ENCODE measurements at places on chromosomes 5 and 9.

DNA sequence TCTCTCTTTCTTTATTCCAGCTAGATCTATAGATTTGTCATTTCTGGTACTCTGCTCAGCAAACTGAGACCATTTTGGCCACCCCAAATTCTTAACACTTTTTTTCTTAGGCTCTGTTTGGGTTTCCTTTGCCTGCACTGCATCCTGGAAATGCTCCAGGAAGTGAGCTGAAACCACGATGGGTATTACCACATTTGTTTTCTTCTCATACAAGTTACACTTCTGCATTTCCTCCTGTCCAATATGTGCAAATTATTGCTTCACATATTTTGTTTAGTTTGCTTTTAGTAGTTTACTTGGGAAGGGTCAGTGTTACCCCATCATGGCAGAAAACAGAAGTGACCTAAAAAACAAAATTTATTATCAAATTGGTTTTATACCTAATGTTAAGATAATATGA lies 498.6 kb upstream of the GRIN3A start:
- DNase-seq, result no peak

GRCh38 chr5:174642816-174643405 lies 81.5 kb upstream of the MSX2 start:
- DNase-seq, result no peak

DNA sequence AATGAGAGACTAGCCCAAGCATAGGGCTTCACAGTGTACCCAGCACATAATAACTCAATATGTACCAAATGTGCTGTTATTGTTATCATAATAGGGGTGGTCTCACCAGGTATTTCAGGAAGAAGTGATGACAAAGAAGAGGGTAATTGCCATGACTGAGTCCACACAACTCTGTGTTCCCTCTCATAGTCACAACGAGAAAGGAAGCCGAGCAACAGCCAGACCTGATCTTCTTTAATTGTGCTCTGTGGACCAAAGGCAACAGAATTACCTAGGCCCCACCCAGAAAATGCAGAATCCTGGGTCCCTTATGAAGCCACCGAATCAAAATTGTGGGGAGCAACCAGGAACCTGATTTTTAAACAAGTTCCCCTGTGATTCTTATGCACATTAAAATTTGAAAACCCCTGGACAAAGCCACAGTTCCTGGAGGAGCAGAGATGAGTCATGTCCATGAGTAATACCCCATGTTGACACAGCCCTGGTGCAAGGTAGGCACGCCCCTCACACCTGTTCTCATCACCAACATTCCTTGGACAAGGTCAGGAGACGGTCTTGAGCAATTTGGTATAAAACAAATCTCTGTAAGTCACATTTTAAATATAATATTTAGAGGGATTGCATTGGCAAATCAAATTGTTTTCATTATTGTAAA lies 5.2 kb downstream of the FGF1 start:
- no peak for DNase-seq

GRCh38 chr9:16833296-16833835 lies 37.1 kb downstream of the BNC2 start:
- no peak for DNase-seq

- DNase-seq, result no peak
These were observed 5.7 kb upstream of the WNT8A start for GRCh38 chr5:138078006-138078643.

GRCh38 chr9:68694125-68694524 lies 10.9 kb upstream of the PIP5K1B start:
- DNase-seq, result no peak

- no peak for DNase-seq
These were observed 69.4 kb upstream of the COL5A1 start for GRCh38 chr9:134571946-134572917.

GRCh38 chr5:134877159-134877558 lies 3.0 kb downstream of the TXNDC15 start:
- DNase-seq, result no peak

DNA sequence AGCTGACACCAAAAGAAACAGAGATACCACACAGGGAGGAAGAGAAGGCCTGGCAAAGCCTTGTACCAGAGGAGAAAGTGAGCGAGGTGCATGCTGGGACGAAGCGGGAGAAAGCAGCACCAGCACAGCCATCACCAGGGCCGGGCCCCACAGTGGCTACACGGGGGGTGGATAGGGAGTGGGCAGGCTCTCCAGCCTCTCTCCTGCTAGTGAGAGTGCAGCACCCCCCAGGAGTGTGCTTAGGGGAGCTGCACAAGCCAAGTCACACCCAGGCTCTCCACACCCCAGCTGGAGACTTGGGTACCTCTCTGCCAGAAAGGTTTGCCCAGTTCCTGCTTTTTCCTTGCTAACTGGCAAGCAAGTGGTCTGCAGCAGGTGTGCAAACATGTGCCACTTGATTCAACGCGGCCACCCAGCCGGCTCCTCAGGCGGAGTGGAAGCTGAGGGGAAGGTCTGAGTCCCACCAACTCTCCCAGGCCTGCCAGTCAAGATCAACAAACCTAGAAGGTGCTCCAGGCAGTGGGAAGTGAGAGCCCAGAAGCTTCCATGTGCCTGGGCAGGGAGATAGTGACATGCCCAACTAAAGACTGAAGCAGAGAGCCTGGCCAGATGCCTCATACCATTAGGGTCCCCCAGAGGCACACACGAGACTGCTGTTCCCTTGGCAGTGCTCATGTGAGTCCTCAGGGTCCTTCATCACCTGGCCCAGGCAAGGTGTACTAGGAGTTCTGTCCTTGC lies 39.9 kb downstream of the BICD2 start:
- peak; percentile 81 for DNase-seq

- DNase-seq, result no peak
These were observed 1249.0 kb upstream of the CDH18 start for GRCh38 chr5:21236971-21237427.

DNA sequence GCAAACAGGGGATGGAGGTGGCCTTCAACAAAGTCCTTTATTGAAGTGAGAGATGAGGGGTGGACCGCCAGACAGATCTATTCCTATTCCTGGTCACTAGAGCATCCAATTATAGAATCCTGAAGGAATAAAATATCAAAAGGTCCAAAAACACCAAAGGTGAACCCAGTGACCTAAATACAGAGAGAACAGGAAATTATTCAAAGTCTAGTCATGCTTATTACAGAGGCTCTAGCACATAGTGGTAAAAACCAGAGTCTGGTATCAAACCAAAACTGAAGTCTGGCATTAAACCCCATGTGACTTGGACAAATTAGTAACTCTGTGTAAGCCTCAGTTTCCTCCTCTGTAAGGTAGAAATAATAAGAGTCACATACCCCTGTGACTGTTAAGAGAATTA lies 100.5 kb upstream of the SNX2 start:
- DNase-seq, result no peak

DNA sequence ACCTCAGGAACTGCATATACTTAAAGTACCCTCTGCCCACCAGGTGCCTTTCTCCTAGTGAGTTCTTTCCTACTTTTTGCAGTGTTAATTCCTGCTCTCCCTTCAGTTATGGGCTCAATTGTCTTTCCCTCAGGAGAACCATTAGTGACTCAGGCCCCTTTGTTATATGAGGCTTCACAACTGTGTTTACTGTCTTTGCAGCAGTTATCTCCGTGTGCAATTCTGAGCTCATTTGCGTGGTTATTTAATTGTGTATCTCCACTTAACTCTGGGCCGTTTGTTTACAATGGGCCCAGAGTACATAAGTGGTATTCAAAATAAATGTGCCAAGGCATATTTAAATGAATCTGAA lies 9.6 kb downstream of the FBXO38 start:
- DNase-seq, result peak; percentile 93

DNA sequence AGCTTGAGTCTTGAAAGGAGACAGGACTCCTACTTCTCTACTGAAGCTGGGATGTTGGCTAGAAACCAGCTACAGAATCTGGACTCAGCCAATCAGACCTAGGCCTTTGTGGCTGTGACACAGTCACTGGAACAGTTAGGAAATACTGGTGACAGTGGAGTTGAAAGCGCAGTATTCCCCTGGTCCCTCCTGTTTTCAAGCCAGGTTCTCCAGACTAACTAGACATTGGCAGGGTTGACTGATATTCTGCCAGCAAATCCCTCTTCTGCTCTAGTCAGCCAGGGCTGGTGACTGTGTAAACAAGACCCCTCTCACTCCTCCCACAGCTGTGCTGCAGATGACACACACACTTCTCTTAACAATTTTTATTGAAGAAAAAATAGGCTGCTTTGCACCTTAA lies 8.7 kb downstream of the SHROOM1 start:
- peak; percentile 66 for DNase-seq

DNA sequence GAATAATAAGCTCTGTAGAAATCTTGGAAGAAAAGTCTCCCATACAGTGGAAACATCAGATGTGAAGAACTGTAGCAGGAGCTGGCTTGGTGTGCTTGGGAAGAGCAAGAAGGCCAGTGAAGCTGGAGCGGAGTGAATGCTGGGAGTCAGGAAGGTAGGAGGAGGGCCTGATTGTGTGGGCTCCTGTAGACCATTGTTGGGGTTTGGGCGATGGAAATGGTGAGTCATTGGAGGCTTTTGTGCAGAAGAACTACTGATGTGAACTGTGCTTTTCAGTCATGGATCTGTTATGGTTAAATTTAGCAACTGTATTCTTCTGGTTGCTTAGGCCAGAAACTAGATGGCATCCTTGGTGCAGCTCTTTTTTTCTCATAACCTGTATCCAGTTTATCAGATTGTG lies 2.3 kb downstream of the ICE1 start:
- no peak for DNase-seq

GRCh38 chr5:15267966-15268365 lies 232.0 kb upstream of the FBXL7 start:
- DNase-seq, result no peak

GRCh38 chr9:121681404-121681803 lies 30.0 kb downstream of the DAB2IP start:
- DNase-seq, result no peak

DNA sequence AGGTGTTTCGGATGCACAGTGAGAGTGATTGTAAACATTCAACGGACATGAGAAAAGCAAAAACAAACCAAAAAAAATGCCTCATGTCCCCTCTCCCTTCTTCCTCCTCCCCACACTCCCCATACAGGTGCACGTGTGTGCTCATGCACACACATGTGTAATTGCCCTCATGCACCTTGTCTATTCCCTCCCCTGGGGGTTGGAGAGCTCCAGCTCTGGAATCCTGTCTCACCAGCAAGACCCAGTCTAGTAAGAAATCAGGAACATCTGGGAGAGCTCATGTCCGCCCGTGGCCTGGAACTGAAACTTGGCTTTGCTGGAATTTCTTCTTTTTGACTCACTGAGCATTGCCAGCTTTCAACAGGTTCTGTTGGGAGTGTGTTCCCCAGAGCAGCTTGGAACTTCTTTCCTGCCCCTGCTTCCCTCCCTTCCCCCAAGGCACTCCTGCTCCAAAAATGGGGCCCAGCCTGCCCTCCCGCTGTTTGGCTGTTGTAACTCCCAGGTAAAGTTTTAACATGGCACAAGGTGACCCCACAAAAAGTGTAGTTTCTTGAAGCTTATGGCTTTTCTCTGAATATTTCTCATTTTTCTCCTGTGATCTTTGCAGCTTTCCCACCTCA lies 190.1 kb downstream of the NR3C1 start:
- DNase-seq, result no peak
